ENCODE measurements at places on chromosomes 7 and 10.

DNA sequence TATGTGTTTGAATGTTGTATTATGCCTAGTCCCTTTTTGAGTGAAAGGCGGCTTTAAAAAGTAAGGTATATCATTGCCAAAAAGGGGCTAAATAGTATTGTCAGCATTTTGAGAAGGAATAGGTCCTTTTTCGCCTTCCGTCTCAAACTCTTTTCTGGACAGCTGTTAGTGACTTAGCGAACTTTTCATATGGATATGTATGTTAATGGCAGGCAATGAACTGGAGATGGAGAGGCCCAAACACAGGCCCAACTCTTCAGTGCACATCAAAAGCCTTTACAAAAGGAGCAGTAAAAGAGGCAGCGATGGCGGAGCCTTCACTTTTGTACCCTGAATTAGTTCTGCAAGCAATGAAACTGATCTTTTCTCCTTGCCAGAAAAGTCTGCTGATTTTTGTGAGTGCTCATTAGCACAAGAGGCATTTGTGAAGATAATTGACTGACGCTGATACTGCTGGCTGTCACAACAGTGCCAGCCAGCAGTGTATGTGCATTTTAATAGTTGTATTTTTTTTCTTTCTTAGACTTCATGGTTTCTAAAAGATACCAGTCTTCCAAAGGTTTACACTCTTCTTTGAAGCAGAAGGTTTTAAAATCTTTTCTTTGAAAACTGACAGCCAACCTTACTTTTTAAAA is 243.7 kb upstream of the SP8 start:
- no peak overlapping the region for H3K4me3 ChIP-seq
- H3K4me1 ChIP-seq, result peaks cover 35% of the 10 kb centered on the region
- no peaks in the 10 kb centered on the region for H3K36me3 ChIP-seq
- no peak for DNase-seq

DNA sequence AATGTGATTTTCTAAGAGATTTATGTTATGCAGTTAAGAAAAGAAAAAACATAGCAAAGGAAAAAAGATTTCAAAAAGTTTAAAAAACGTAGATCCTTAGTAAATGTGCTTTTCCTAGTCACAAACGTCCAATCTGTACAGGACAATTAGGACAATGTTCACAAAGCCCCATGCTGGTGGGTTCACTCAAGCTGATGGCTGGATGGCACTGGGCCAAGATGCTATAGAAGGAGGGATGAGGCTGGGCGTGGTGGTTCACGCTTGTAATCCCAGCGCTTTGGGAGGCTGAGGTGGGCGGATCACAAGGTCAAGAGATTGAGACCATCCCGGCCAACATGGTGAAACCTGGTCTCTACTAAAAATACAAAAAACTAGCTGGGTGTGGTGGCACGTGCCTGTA is 22.1 kb downstream of the SVIL start:
- peaks cover 44% of the 10 kb centered on the region for H3K36me3 ChIP-seq
- no peak for DNase-seq
- H3K4me1 ChIP-seq, result peaks cover 37% of the 10 kb centered on the region
- H3K4me3 ChIP-seq, result no peak overlapping the region
- H3K27me3 ChIP-seq, result no peaks in the 10 kb centered on the region

DNA sequence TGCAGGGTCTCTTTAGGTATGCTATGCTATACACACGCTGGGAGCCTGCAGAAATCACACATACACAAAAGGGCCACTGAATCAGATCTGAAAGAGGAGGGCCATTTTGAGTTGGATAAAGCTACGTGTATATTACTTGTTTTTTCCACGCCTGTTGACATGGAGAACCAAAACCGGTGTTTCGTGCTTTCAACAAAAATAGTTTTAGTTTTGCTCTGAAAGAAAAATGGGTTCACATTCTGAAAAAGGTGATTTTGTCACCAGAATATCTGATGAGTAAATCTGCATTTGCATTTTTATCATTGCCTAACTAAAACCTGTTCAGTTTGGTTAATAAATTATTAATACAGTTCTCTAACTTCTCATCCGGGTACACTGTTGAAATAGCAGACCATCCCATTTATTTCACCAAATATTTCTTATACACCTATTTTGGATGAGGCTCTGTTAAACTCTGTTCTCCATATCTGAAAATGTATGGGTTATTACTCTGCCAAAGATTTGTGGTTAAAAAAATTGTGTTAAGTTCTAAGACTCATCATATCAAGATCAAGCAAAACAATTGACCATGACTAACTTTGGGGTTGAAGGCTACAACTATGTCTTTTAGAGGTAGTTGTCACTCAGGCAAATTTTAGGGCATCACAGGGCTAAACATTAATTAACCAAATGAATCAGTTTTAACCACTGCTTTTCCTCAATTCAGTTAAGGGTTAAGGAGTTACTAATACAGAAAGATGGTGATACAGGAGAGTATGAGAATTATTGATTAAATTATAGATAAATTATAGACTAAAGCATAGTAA is 101.2 kb upstream of the RPA3 start:
- no peak for DNase-seq
- no peaks in the 10 kb centered on the region for H3K27me3 ChIP-seq
- peaks cover 10% of the 10 kb centered on the region for H3K4me1 ChIP-seq
- H3K4me3 ChIP-seq, result no peak overlapping the region
- H3K27ac ChIP-seq, result no peak overlapping the region

GRCh38 chr7:38306171-38306570 is 32.7 kb upstream of the TARP start:
- H3K36me3 ChIP-seq, result no peaks in the 10 kb centered on the region
- H3K4me3 ChIP-seq, result no peak overlapping the region
- H3K4me1 ChIP-seq, result peaks cover 9% of the 10 kb centered on the region

DNA sequence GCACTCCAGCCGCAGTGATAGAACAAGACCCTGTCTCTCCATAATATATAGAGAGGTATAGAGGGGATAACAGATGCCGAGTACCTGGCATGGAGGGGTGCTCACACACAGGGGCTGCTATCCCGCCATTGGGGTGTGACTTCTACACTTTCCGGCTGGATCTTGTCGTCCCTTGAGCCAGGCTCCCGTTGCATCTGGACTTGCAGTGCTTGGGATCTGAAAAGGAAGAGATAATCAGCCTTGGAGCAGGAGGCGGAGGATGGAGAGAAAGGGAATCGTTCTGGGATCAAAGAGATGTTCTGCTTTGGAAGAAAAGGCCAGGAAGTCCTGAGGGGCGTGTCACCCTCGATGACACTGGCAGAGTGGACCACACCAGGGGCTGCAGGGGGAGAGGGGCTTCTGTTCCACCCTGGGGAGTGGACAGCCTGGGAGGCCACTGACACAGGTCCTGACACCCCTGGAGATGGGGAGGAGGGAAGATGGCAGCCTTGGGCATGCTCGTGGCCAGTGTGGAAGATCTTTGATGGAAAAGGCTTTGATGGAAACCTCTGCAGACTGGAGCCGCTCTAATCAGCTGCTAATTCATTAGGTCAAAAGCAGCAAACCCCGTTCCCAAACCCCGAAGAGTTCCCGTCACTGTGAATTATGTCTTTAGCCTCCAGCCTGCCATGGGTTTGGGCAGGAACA is 85.1 kb downstream of the CARD11 start:
- peaks cover 13% of the 10 kb centered on the region for H3K4me1 ChIP-seq
- H3K36me3 ChIP-seq, result no peaks in the 10 kb centered on the region
- no peak overlapping the region for H3K4me3 ChIP-seq
- H3K27me3 ChIP-seq, result peaks cover 2% of the 10 kb centered on the region
- no peak overlapping the region for H3K27ac ChIP-seq
- DNase-seq, result no peak

- H3K27ac ChIP-seq, result no peak overlapping the region
- H3K4me3 ChIP-seq, result no peak overlapping the region
- peaks cover 10% of the 10 kb centered on the region for H3K36me3 ChIP-seq
- peaks cover 28% of the 10 kb centered on the region for H3K4me1 ChIP-seq
- DNase-seq, result no peak
- peaks cover 3% of the 10 kb centered on the region for H3K27me3 ChIP-seq
Observed at GRCh38 chr10:24869354-24870015, 82.9 kb downstream of the PRTFDC1 start.

GRCh38 chr7:140049339-140050024 is 13.3 kb downstream of the PARP12 start:
- H3K27ac ChIP-seq, result no peak overlapping the region
- DNase-seq, result no peak
- no peak overlapping the region for H3K4me3 ChIP-seq
- no peaks in the 10 kb centered on the region for H3K36me3 ChIP-seq
- H3K4me1 ChIP-seq, result no peaks in the 10 kb centered on the region

- peak overlapping the region; percentile 66 for H3K27ac ChIP-seq
- H3K27me3 ChIP-seq, result peaks cover 4% of the 10 kb centered on the region
- peaks cover 24% of the 10 kb centered on the region for H3K4me1 ChIP-seq
- H3K36me3 ChIP-seq, result no peaks in the 10 kb centered on the region
- peak; percentile 17 for DNase-seq
- peak overlapping the region; percentile 89 for H3K4me3 ChIP-seq
Observed at GRCh38 chr7:78018641-78019446, 220.3 kb downstream of the PHTF2 start.

DNA sequence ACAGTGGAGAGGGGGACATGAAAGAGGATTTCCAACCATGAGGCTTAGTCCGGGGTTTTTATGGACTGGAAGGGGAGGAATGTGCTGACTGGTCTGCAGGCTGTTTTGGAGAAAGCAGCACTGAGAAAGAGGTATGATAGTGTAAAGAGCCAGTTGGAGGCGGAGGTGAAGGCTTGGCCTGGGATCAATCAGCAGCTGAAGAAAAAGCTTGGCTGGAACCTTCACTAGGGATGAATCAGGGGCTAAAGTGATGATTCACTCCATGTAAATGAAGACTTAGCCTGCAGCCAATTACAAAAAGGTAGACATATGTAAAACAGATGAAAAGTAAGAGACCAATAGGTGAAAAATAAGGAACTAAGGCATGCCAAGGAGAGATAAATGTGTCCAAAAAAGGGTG is 1382.6 kb downstream of the GATA3 start:
- no peak for DNase-seq
- no peak overlapping the region for H3K4me3 ChIP-seq
- no peaks in the 10 kb centered on the region for H3K4me1 ChIP-seq
- no peaks in the 10 kb centered on the region for H3K36me3 ChIP-seq
- H3K27me3 ChIP-seq, result peaks cover 3% of the 10 kb centered on the region

GRCh38 chr7:112101201-112101846 is 104.9 kb downstream of the DOCK4 start:
- H3K36me3 ChIP-seq, result peaks cover 12% of the 10 kb centered on the region
- no peak for DNase-seq
- H3K27ac ChIP-seq, result peak overlapping the region; percentile 46
- peaks cover 4% of the 10 kb centered on the region for H3K27me3 ChIP-seq

- H3K4me3 ChIP-seq, result no peak overlapping the region
- H3K36me3 ChIP-seq, result no peaks in the 10 kb centered on the region
- DNase-seq, result no peak
Observed at GRCh38 chr10:116278846-116279245, 5.8 kb upstream of the GFRA1 start.

- DNase-seq, result no peak
- H3K4me1 ChIP-seq, result peaks cover 17% of the 10 kb centered on the region
- H3K27ac ChIP-seq, result no peak overlapping the region
- no peak overlapping the region for H3K4me3 ChIP-seq
- H3K27me3 ChIP-seq, result peaks cover 38% of the 10 kb centered on the region
- H3K36me3 ChIP-seq, result no peaks in the 10 kb centered on the region
Observed at GRCh38 chr10:118467200-118467599, 125.1 kb upstream of the FAM204A start.

DNA sequence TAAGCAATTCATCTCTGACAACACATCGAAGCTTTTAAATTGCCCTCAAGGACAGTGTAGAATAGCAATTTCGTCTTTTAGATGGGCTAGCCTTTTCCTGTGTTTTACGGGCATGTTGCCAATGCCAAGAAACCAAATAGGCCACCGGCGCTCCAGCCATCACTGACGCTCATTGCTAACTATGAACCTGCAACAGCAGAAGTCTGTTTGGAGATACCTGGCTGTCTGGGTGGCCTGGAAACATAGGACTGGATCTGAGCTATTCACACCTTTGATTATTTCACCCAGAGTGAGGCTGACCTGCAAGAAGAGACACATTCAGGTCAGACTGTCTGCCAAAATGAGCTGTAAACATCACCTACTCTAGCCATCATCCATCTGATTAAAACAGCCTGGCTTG is 12.0 kb downstream of the KPNA7 start:
- H3K27ac ChIP-seq, result no peak overlapping the region
- H3K27me3 ChIP-seq, result peaks cover 9% of the 10 kb centered on the region
- DNase-seq, result no peak
- H3K36me3 ChIP-seq, result no peaks in the 10 kb centered on the region
- H3K4me3 ChIP-seq, result no peak overlapping the region

DNA sequence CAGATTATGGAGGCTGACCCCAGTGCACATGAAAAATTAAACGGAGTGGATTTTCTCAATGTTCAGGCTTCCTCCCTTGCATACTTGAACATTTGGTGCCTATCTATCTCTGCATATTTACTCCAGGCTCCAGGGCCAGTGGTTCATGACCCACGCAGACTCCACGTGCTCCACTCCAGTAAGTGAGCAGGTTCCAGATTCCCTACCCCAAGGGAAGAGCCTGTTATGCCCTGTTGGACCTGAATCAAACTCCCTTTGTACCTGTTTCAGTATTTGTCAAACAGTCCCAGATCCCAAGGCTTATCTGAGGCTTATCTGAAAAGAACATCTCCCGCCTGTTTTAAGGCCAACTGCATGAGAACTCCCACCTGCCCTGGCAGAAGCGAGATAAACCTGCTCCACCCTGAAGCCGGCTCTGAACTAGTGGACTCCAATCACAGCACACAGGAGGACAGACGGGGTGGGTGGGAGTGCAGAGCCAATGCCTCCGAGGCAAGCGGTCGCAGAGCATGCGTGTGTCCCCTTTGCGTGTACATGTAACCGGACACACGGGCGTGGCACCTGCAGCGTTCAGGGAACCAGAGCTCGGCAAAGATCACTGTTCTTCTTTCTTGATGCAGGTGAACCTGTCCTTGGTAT is 2.3 kb upstream of the FUOM start:
- DNase-seq, result no peak
- H3K36me3 ChIP-seq, result peaks cover 29% of the 10 kb centered on the region
- no peak overlapping the region for H3K27ac ChIP-seq
- no peak overlapping the region for H3K4me3 ChIP-seq

GRCh38 chr7:151727579-151728285 is 149.2 kb downstream of the PRKAG2 start:
- DNase-seq, result peak; percentile 53
- no peak overlapping the region for H3K4me3 ChIP-seq
- H3K27me3 ChIP-seq, result peaks cover 7% of the 10 kb centered on the region
- H3K4me1 ChIP-seq, result peaks cover 60% of the 10 kb centered on the region
- no peak overlapping the region for H3K27ac ChIP-seq

- no peak for DNase-seq
- no peak overlapping the region for H3K27ac ChIP-seq
- no peaks in the 10 kb centered on the region for H3K36me3 ChIP-seq
- peaks cover 12% of the 10 kb centered on the region for H3K27me3 ChIP-seq
- peaks cover 21% of the 10 kb centered on the region for H3K4me1 ChIP-seq
Observed at GRCh38 chr10:131431978-131432690, 120.6 kb upstream of the TCERG1L start.

GRCh38 chr7:148144827-148145226 is 445.7 kb upstream of the C7orf33 start:
- H3K4me3 ChIP-seq, result no peak overlapping the region
- no peak overlapping the region for H3K27ac ChIP-seq
- H3K4me1 ChIP-seq, result no peaks in the 10 kb centered on the region
- H3K36me3 ChIP-seq, result no peaks in the 10 kb centered on the region
- no peak for DNase-seq

- DNase-seq, result no peak
- H3K36me3 ChIP-seq, result no peaks in the 10 kb centered on the region
- no peak overlapping the region for H3K4me3 ChIP-seq
- no peaks in the 10 kb centered on the region for H3K27me3 ChIP-seq
- H3K4me1 ChIP-seq, result no peaks in the 10 kb centered on the region
Observed at GRCh38 chr10:96626795-96627194, 40.0 kb upstream of the TM9SF3 start.
